Activated CD4-positive, alpha-beta T cell treated with anti-CD3 and anti-CD28 coated beads, Interleukin-2, amount 50 U/mL, for 1 hour (primary cell): ENCODE measurements at places on chromosomes 5 and 9.

- no peak for DNase-seq
Measured at GRCh38 chr9:72635197-72635596, 113.8 kb downstream of the TMC1 start.

DNA sequence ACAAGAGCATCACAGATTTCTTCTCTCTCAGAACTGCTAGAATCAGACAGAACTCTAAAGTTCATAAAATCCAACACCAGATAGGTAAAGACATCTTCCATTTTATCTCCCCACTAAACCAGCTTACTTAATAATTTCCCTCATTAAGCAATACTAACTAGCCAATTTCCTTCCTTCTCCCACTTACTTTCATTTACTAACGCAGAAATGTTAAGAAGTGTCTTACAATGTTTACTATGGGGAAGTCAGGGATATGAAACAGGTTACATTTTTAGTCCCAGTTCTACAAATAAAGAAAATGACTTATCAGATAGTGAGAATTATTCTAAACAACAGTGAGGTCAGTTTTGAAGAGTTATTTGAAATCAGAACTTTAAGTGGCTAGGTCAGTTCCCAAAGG is 236.5 kb downstream of the FBXL17 start:
- no peak for DNase-seq

DNA sequence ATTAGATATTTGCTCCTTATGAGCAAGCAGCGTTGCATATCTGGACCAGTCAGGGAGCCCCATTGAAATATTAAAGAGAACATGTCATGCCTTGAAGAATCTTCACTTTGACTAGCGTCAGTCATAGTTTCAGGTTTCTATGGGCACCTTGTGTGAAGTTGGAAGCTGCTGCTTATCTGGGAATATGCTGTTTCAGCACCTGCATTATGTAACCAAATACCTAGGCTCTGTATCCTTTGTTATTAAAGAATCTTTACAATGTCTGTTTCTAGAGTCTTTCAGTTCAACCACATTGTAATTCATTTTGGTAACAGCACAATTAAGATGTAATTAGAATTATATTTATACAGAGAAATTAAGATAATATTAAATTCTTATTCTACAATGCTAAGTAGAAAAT is 818.8 kb upstream of the TYRP1 start:
- no peak for DNase-seq

- DNase-seq = no peak
Measured at GRCh38 chr5:129098488-129099183, 4.1 kb downstream of the ISOC1 start.

DNA sequence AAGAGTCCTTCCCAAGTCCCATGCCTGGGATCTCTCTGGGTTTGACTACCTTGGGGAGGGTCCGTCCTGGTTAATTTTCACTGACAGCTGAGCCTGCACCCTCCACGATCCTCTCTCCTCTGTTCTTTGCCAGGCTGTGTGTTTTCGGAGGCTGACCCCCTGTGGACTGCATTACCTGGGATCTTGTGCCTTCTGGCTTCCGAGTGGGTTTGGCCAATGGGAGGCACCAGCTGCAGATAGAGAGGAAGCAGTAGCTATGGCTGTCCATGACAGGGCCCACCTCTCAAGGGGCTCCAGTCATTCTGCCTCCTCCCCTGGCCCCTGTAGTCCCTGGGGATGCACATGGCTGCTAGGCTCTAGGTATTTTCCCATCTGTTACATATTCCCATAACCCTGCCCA is 285.0 kb downstream of the DMRT2 start:
- no peak for DNase-seq

GRCh38 chr5:171702135-171702770 is 83.4 kb upstream of the SMIM23 start:
- DNase-seq = no peak

- DNase-seq = no peak
Measured at GRCh38 chr5:156189628-156190027, 137.3 kb upstream of the SGCD start.

DNA sequence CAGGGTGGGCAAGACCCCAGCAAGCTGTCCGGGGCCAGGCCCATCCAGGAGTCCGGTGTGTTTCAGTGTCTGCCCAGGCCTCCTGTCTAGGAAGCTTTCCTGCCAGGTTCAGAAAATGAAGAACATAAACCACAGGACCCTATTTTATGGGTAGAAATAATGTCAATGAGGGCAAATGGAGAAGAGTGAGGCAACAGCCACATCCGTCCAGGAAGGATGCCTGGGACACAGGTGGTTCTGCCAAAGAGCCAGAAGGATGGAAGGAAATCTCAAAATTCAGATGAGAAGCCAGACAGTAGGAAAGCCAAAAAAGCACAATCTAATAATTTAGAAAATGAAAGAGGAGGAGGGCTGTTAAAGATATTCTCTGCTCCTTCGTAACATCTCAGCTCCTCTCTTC is 262.3 kb downstream of the AUH start:
- no peak for DNase-seq

DNA sequence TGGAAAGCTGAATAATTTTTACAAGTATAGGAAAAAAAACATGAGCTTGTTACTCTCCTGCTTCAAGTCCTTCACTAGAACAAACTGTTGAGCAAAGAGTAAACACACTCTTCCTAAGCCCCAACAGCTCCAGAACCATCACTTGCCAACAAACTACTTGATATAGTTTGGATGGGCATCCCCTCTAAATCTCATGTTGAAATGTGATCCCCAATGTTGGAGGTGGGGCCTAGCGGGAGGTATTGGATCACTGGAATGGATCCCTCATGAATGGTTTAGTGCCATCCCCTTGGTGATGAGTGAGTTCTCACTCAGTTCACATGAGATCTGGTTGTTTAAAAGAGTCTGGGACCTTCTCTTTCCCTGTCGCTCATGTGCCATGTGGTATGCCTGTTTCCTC is 82.8 kb downstream of the PLPP1 start:
- DNase-seq = no peak

DNA sequence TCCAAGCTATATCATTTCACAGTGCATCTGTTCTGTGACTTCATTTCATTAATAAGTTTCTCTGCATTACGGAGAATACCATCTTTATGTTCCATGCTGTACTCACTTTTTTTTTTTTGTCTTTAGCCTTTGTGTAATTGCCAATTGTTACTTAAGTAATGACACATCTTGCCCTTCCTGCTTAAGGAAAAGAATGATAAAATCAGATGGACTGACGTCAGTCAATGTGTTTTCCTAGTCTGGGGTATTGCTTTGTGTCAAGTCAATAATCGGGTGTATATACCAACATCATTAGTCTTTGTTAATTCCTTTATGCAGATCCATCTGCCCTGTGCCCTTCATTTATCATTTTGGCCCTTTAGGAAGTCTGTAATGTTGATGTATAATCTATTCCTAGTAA is 133.5 kb downstream of the CD180 start:
- DNase-seq = no peak

GRCh38 chr9:37025071-37025822 is 8.8 kb downstream of the PAX5 start:
- DNase-seq = no peak

DNA sequence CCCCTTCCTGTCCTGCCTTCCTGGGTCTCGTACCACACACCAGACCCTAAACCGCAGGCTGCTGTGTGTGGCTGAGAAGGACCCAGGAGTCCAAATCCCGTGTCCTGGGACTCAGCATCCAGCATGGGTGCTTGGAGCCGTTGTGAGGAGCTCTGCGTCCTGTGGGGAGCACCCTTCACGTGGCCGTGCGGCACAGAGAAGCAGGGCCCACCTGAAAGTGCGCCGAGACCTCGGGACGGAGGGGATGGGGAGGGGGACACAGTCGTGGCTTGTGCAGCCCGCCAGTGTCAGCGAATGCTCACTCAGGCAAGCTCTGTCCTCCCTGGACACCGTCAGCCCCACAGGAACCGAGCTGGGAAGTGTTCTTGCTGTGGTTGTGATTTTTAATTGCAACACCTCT is 244.6 kb downstream of the CACNA1B start:
- no peak for DNase-seq
